ENCODE measurements at places on chromosomes 6 and 20. TPM values are rescaled to one million over a fixed set of nuclear protein-coding genes. Genes with fewer than 3 reads are reported as not detected.

The HLA-A gene
- total RNA-seq, result 252 TPM

The GSTA1 gene
- not detected for total RNA-seq

The ERVFRD-1 gene
- total RNA-seq, result not detected

The MLN gene
- total RNA-seq, result not detected

The RAMACL gene
- 0.77 TPM for total RNA-seq

The CALHM4 gene
- not detected for total RNA-seq

The PPP1R3G gene
- 11.1 TPM for total RNA-seq

The LKAAEAR1 gene
- total RNA-seq, result not detected

DNA sequence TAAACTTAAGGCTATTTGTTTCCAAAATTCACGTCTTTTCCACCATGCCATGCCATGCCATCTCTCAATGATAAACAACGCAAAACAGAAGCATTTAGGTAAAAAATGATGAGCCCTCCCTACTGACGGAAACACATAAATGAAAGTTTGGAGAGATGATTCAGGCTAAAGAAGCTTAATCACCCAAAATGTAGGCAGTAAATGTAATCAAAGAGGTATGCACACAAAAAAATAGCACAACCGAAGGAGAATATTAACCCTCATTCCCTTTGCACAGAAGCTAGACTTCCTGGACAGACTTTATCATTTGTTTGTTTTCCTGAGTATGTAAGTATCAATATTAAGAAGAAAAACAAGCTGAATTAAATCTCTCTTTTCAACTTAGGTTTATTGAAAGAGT is 28.8 kb downstream of the DCDC2 start:
- DNase-seq, result no peak
- H3K27ac ChIP-seq, result no peak overlapping the region
- H3K4me1 ChIP-seq, result no peaks in the 10 kb centered on the region
- no peaks in the 10 kb centered on the region for H3K27me3 ChIP-seq

DNA sequence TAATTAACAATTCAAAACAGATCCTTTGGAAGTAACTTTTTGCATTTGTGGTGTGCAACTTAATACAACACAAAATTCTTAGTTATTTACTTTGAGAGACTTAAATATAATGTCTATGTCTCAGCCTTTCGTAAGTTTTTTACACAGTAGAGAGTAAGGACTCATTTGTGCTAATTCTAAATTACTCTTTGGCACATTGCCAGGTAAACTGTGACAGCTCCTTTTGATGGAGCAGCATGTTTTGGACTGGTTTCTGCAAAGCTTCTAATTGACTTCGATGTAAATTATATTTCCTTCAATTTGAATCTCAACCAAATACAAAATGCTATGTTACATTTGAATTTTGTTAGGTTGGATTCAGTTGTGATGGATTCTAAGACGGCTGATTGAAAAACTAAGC is 450.7 kb upstream of the OPRM1 start:
- no peaks in the 10 kb centered on the region for H3K36me3 ChIP-seq
- H3K27me3 ChIP-seq, result no peaks in the 10 kb centered on the region
- no peaks in the 10 kb centered on the region for H3K4me1 ChIP-seq
- no peak overlapping the region for H3K27ac ChIP-seq
- H3K4me3 ChIP-seq, result no peak overlapping the region

- no peak overlapping the region for H3K4me3 ChIP-seq
- no peaks in the 10 kb centered on the region for H3K36me3 ChIP-seq
- H3K27me3 ChIP-seq, result no peaks in the 10 kb centered on the region
- H3K27ac ChIP-seq, result no peak overlapping the region
Observed at GRCh38 chr20:17137692-17138091, 89.1 kb upstream of the PCSK2 start.

- no peaks in the 10 kb centered on the region for H3K27me3 ChIP-seq
- no peak overlapping the region for H3K27ac ChIP-seq
- no peaks in the 10 kb centered on the region for H3K4me1 ChIP-seq
- no peak overlapping the region for H3K4me3 ChIP-seq
- DNase-seq, result no peak
Observed at GRCh38 chr6:24883618-24884017, 52.1 kb downstream of the RIPOR2 start.

- no peak for DNase-seq
- H3K4me3 ChIP-seq, result no peak overlapping the region
- no peaks in the 10 kb centered on the region for H3K4me1 ChIP-seq
- no peaks in the 10 kb centered on the region for H3K36me3 ChIP-seq
- H3K27me3 ChIP-seq, result peaks cover 88% of the 10 kb centered on the region
- no peak overlapping the region for H3K27ac ChIP-seq
Observed at GRCh38 chr20:63115651-63116411, 100.1 kb downstream of the YTHDF1 start.

DNA sequence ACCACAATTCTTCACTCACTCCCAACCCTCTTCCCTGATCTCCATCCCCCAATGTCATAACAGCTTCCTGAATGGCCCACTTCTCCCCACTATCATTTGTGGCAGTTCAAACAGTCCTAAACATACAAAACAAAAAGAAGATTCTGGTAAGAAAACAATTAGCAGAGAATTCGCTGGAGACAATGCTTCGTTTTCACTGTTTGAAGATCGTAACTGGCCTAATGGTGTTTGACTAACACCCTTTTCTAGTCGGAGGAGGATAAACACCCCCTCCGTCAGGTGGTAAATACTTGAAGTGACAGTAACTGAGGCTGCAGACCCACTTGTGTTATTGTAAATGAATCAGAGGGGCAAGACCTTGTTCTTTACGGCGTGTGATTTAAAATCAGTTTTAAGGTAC is 3.8 kb downstream of the EYA2 start:
- no peak overlapping the region for H3K27ac ChIP-seq
- no peak for DNase-seq
- H3K27me3 ChIP-seq, result peaks cover 100% of the 10 kb centered on the region
- peaks cover 12% of the 10 kb centered on the region for H3K4me1 ChIP-seq

GRCh38 chr20:49034070-49034732 is 11.9 kb upstream of the CSE1L start:
- H3K4me3 ChIP-seq, result no peak overlapping the region
- H3K27ac ChIP-seq, result no peak overlapping the region
- H3K4me1 ChIP-seq, result no peaks in the 10 kb centered on the region

GRCh38 chr6:170298688-170299087 is 7.8 kb upstream of the DLL1 start:
- H3K36me3 ChIP-seq, result no peaks in the 10 kb centered on the region
- H3K27me3 ChIP-seq, result peaks cover 39% of the 10 kb centered on the region
- peaks cover 33% of the 10 kb centered on the region for H3K4me1 ChIP-seq
- no peak for DNase-seq
- no peak overlapping the region for H3K4me3 ChIP-seq

- no peaks in the 10 kb centered on the region for H3K36me3 ChIP-seq
- no peaks in the 10 kb centered on the region for H3K4me1 ChIP-seq
- no peak for DNase-seq
- H3K4me3 ChIP-seq, result no peak overlapping the region
- H3K27me3 ChIP-seq, result no peaks in the 10 kb centered on the region
Observed at GRCh38 chr6:143486752-143487151, 24.8 kb downstream of the FUCA2 start.

DNA sequence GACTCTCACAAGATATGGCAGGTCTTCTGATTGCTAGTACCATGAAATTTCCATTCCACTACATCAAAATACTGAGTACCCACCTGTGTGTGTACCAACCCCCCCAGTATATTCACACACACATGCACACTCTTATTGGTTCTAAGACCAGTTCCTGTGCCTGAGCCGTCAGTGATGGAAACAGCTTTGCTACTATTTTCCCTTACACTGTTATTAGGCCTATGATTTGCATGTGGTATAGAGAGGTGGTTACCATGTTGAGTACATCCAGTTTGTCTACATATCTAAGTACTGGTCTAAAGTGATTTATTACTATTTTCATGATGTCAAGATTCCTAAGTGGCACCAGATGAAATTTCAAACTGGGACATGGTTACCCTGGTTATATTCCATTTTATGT is 459.9 kb downstream of the BCKDHB start:
- no peak overlapping the region for H3K4me3 ChIP-seq
- H3K27me3 ChIP-seq, result no peaks in the 10 kb centered on the region
- H3K27ac ChIP-seq, result no peak overlapping the region
- no peak for DNase-seq

DNA sequence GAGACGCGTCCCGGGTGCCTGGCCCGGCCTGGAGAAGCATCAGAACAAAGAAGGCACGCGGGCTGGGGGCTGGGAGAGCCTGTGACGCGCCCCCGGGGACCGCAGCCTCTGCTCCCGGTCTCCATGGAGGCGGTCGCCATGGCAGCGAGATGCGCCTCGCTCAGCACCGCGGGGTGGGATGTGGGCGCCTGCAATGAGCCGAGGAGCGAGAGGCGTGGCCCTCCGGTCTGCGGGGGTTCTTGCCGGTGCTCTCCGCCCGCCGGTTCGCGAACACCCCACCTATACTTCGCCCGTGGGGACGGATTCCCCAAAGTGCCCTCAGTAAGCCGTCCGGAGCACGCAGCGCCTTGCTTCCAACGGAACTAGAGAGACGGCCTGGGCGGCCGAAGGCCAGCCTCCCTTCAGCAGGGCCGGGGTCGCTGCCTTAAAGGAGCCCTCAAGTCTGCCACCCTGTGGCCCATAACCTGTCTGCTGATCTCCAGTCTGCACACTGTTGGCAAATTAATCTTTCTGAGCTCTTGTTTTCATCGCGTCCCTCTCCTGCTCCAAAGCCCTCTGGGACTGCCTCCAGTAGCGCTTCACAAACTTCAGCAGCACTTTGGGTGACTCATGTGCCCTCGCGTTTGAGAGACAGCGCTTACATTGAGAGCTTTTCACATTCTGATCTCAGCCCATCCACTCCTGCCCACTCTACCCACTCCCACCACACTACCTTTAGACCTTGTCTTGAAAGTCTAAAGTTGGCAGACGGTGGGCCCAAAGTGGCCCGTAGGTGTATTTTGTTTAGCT is 983 bp upstream of the ADISSP start:
- no peaks in the 10 kb centered on the region for H3K27me3 ChIP-seq
- peaks cover 37% of the 10 kb centered on the region for H3K4me1 ChIP-seq
- peak overlapping the region; percentile 79 for H3K4me3 ChIP-seq
- peak; percentile 73 for DNase-seq

DNA sequence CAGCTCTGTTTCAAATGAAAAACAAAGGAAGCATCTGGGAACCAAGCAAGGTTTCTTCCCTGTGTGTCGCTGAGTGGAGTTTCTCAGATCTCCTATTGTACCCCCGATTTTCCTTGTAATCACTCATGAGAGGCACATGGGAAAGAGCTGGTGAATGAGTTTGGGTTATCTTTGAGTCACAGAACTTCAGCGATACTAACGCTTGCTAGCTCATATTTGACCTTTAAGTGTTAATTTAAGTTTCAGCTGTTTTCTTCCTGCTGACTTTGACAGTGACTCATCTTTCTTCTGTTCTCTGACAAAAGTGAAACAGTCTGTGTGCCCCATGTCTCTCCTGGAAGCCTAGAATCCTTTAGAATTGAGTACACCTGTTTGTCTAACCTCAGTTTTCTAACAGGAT is 261.1 kb upstream of the RGS17 start:
- no peak overlapping the region for H3K27ac ChIP-seq
- H3K4me3 ChIP-seq, result no peak overlapping the region
- H3K27me3 ChIP-seq, result no peaks in the 10 kb centered on the region
- no peak for DNase-seq

GRCh38 chr6:80714513-80714912 is 608.0 kb downstream of the BCKDHB start:
- H3K27ac ChIP-seq, result no peak overlapping the region
- DNase-seq, result no peak
- H3K27me3 ChIP-seq, result no peaks in the 10 kb centered on the region
- no peaks in the 10 kb centered on the region for H3K36me3 ChIP-seq
- no peak overlapping the region for H3K4me3 ChIP-seq

DNA sequence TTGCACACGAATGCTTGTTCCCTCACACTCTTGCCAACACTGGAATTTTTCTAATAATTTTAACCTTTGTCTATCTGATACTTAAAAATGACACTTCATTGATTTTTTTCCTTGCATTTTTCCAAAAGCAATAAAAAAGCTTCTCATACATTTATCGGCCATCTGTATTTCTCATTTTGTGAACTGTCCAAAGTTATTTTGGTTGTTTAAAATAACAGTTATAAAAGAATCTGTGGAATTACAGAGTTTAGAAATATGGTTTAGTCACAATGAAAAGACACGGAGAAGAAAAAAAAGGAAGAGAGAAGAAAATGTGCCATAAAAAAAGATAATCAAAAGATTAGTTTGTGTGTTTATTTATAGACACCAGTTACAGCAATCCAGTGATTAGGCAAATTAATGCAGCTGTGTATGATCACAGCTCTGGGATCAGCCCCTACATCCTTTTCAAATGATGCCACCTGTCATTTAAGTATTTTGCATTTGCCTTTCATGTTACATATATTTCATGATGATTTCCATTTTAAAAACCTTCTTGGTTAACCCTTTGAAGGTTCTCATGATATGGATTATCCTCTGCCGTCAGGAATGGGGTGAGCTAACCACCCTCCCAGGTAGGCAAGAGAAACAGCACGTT is 171.7 kb downstream of the BACH2 start:
- no peak for DNase-seq
- H3K4me1 ChIP-seq, result peaks cover 10% of the 10 kb centered on the region
- no peak overlapping the region for H3K4me3 ChIP-seq
- no peaks in the 10 kb centered on the region for H3K36me3 ChIP-seq
- no peak overlapping the region for H3K27ac ChIP-seq

GRCh38 chr6:158149641-158150040 is 18.4 kb downstream of the SERAC1 start:
- H3K36me3 ChIP-seq, result peaks cover 11% of the 10 kb centered on the region
- no peaks in the 10 kb centered on the region for H3K27me3 ChIP-seq
- no peak for DNase-seq
- H3K4me3 ChIP-seq, result no peak overlapping the region
- no peak overlapping the region for H3K27ac ChIP-seq
- no peaks in the 10 kb centered on the region for H3K4me1 ChIP-seq

DNA sequence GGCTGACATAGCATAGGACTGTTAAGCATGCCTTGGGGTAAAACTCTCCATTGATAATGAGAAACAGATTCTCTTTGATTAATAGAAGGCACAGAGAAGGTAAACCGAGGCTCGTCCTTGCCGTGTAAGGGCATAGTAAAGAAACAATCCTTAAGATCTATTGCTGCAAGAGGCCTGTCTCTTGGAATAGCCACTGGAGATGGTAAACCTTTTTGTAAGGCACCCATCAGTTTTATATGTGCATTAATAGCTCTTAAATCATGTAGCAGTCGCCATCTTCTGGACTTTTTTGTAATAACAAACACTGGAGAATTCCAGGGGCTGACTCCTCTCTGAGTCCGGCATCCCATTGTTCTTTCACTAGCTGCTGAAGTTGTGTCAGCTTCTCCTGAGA is 8.4 kb upstream of the ABHD12 start:
- no peak for DNase-seq
- no peak overlapping the region for H3K4me3 ChIP-seq
- no peaks in the 10 kb centered on the region for H3K4me1 ChIP-seq
- H3K27me3 ChIP-seq, result no peaks in the 10 kb centered on the region
- no peak overlapping the region for H3K27ac ChIP-seq
- H3K36me3 ChIP-seq, result no peaks in the 10 kb centered on the region

- H3K27ac ChIP-seq, result peak overlapping the region; percentile 91
- H3K4me1 ChIP-seq, result peaks cover 86% of the 10 kb centered on the region
- H3K36me3 ChIP-seq, result peaks cover 9% of the 10 kb centered on the region
- no peaks in the 10 kb centered on the region for H3K27me3 ChIP-seq
- no peak overlapping the region for H3K4me3 ChIP-seq
Observed at GRCh38 chr20:33433465-33434234, 9.9 kb downstream of the SNTA1 start.

Measured in left ventricle myocardium inferior (tissue), 1 donor.